ENCODE measurements at places on chromosomes 2 and 18. TPM values are rescaled to one million over a fixed set of nuclear protein-coding genes. Genes with fewer than 3 reads are reported as not detected.

SLC9A4 gene
- under 0.01 TPM for total RNA-seq

REG3A gene
- not detected for total RNA-seq

GPR39 gene
- 0.10 TPM for total RNA-seq

ALPG gene
- not detected for total RNA-seq

LINC00305 gene
- total RNA-seq = not detected

NT5C1B gene
- not detected for total RNA-seq

CCDC74B gene
- total RNA-seq = 2.9 TPM

C2orf80 gene
- not detected for total RNA-seq

COL4A3 gene
- not detected for total RNA-seq

POLR1A gene
- total RNA-seq = 59.2 TPM

CCDC85A gene
- total RNA-seq = 6.2 TPM

All from vein endothelial cell (primary cell).